ENCODE measurements at places on chromosomes 4 and X.

- no peak for DNase-seq
These were observed 52.9 kb downstream of the JAKMIP1 start for GRCh38 chr4:6147441-6147840.

DNA sequence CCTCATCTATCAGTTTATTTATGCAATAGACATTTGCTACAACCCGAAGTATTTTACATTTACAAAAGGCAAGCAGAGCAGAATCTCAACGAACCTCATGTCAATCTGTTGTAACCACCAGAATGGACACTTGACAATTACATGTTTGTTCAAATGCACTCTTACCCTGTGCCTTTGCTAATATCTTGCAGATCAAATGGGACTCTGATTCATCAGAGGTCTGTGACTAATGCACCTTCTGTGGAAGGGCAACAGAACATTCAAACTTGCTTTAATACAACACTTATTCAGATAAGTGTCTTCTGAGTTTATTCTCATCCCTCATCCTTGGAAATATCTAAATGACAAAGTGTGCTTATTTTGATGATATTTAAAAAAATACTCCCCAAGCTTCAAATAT is 644.7 kb upstream of the PCDH10 start:
- no peak for DNase-seq

- DNase-seq = no peak
These were observed 25.5 kb downstream of the MMAA start for GRCh38 chr4:145644699-145645098.

GRCh38 chrX:34884817-34885216 is 57.8 kb upstream of the FAM47B start:
- DNase-seq = no peak

DNA sequence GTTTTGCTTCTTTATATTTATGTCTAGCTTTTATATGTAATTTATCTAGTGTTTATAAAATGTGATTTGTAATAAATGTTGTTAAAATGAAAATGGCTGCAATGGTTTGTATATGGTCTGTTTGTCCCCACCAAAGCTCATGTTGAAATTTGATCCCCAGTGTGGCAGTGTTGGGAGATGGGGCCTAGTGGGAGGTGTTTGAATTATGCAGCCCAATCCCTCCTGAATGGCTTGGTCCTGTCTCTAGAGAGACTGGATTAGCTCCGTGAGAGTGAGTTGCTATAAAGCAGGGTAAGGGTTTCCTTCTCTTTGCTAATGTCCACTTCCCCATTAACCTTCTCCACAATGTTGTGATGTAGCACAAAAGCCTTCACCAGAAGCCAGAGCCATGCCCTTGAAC is 30.0 kb upstream of the JADE3 start:
- DNase-seq = no peak

GRCh38 chrX:2823795-2824386 is 4.8 kb upstream of the GYG2 start:
- DNase-seq = no peak

DNA sequence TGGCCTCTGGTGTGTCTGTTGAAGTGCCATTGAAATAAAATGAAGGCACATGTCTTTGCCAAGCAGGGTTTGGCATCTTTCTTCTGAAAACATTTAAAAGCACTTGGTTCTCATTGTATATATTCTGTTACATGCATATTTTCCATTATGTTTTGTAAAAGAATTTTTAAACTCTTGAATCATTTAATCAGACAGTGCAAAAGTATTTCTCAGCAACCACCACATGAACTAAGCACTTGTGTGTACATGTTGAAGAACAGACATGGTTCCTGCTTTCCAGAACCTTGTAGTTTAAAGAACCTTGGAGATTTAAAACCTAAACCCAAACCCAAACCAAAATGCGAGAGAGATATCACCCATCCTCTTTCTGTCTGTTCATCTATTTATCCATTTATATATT is 220.3 kb upstream of the GIMD1 start:
- no peak for DNase-seq

DNA sequence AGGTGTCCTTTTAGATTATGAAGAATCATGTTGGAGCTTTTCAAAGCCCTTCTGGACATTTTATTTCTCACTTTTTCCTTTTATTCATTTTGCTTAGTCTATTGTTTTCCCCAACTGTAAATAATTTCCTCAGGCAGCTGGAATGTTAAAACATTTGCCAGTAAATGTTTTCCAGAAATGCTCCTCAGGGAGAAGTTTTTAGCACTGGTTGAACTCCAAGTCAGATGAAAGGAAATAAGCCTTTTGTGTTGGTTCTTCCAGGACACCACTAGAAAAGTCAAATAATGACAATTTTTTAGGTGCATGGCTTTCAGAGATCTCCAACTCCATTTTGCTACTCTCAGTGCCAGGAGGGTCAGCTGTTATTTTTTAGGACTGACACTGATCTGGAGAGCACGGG is 127.9 kb downstream of the IL13RA2 start:
- no peak for DNase-seq

GRCh38 chr4:57136281-57136680 is 26.1 kb upstream of the IGFBP7 start:
- no peak for DNase-seq

All from SW 1271 (cell line).